CD4-positive, alpha-beta T cell treated with Interleukin-6 for 4 hours (primary cell): ENCODE measurements at places on chromosomes 3 and 15.

- no peak for DNase-seq
These were observed 170.4 kb downstream of the FHIT start for GRCh38 chr3:61080737-61081445.

DNA sequence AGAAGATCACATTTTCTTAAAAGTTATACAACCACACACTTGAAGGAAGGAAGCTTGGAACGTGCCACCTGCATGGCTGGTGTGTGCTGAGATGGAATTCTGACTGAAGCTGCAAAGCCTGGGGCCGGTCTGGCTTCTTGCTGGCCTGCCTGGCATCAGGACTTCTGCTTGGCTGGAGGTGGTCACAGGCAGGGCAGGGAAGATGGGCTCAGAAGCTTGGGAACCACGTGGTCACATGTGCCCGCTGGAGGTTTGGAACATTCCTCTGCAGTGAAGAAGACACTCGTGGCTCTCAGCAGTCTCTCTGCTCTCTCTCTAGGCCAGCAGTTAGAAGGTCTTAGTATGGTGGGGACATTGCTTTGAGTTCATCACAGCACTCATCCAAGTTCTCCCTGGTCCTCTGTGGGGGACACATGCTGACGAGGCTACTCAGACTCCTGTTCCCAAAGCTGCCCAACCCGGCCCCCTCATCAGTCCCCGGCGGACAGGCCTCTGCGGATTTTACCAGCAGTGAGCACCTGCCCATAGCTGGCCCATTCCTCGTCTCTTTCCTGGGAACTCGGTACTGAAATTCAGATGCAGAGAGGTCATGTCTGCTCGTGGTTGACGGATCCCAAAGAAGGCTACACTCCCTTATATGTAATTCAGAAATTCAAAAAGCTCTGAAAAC is 229.0 kb downstream of the ADAMTS17 start:
- no peak for DNase-seq

DNA sequence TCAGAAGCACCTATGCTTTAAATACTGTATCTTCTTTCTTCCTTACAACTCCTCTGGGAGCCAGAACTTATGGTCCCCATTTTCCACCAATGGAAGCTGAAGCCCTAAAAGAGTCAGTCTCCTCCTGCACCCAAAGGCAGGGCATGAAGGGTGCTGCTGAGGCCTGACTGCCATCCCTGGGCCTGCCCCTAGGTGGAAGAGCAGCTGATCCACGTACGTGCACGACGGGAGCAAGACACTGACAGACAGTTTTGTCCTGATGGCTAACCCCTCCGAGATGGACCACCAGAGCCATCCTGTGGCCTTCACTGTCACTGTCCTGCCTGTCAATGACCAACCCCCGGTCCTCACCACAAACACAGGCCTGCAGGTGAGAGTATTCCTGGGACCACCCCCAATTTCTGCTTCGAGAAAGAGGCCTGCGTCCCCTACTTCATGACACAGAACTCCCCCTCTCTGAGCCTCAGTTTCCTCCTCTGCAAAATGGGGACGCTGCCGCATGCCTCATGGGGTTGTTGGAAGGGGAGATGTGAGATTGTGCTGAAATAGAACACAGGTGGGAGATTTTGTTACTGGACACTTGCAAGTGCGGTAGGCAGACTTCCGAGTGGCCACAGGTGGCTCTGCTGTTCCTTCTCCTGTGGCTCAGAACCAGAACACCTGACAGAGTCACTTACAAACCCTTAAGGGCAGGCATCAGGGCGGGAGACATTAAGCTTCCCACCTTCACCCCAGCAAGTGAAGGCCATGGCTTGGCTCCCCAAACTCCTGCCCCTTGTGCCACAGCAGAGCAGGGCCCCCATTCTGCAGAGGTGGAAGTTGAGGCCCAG is 175.4 kb downstream of the TBC1D2B start:
- no peak for DNase-seq

GRCh38 chr3:142022381-142022780 is 127.0 kb downstream of the TFDP2 start:
- no peak for DNase-seq

GRCh38 chr3:87191175-87191574 is 35.9 kb upstream of the CHMP2B start:
- DNase-seq = no peak

DNA sequence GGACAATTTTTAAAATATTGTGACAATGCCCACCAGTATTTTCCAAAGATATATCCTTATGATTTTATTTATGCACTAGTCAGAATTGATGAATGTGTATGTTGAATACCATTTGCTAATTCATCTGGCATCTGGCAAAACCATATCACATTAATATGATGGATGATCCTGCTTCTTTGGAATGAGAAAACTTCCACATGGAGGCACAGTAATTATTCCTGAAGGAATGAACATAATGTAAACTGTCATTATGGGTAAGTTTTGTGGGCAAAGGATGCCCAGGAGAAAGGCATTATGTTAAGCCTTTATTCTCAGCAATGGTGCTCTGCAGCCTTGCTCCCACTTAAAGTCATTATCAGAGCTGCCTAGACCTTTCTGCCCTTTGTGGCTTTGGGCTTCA is 113.0 kb upstream of the MME start:
- DNase-seq = no peak

DNA sequence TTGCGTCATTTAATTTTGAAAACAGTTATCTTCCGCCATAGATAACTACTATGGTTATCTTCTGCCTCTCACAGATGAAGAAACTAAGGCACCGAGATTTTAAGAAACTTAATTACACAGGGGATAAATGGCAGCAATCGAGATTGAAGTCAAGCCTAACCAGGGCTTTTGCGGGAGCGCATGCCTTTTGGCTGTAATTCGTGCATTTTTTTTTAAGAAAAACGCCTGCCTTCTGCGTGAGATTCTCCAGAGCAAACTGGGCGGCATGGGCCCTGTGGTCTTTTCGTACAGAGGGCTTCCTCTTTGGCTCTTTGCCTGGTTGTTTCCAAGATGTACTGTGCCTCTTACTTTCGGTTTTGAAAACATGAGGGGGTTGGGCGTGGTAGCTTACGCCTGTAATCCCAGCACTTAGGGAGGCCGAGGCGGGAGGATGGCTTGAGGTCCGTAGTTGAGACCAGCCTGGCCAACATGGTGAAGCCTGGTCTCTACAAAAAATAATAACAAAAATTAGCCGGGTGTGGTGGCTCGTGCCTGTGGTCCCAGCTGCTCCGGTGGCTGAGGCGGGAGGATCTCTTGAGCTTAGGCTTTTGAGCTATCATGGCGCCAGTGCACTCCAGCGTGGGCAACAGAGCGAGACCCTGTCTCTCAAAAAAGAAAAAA is 1.2 kb downstream of the B2M start:
- peak; percentile 77 for DNase-seq

DNA sequence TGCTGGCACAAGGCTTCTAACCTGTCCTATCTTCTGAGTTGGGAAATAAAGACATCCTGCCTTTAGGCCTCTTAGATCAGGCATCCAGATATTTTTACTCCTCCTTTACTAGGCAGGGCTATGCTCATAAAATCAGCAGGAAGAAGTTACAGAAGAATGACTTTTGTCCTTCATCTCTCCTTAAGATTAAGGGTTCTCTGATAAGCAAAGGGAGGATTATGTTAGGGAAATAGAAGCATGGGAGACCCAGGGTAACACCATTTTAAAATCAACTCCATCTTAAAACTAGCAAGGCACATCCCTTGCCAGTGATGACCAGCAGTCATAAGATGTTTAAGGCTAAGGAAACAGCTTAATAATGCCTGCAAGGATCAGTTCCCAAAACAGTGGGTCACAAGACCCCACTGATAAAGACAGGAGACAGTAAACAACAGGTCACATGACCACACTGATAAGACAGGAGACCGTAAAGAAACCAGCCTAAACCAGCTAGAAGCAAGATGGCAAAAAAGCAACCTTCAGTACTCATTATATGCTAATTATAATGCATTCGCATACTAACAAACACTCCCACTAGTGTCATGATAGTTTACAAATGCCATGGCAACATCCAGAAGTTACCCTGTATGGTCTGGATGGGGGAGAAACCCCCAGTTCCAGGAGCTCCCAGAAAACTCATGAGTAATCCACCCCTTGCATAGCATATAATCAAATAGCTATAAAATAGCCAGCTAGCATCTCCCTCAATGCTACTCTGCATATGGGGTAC is 14.5 kb upstream of the EHHADH start:
- DNase-seq = no peak

GRCh38 chr3:46974421-46975171 is 1.9 kb downstream of the CCDC12 start:
- DNase-seq = no peak

DNA sequence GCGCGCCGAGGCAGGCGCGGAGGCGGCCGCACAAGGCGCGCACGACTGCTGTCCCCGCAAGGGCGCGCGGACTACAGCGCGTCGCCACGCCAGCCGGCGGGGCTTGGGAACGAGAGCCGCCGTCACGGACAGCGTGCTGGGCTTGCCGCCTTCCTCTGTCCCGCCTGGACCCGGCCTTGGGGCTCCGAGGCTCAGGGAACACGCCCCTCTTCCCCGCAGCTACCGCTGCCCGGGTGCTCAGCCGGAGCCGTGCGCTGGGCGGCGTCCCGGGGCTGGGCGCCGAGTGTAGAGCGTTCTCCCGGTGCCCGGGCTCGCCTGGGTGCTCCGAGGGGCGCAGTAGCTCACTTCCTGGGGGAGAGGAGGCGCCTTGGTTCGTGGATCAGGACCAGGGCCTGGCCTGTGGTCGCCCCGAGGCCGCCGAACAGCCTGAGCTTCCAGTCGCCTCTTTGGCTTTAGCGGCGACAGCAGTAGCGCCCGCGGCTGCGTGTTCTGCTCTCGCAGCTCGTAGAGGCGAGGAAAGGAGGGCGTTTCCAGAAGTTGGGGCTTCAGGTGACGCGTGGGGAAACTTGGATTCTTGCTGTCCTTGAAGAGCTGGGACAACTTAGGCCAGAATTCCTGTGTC is 226.7 kb upstream of the C2CD4B start:
- DNase-seq = peak; percentile 13

DNA sequence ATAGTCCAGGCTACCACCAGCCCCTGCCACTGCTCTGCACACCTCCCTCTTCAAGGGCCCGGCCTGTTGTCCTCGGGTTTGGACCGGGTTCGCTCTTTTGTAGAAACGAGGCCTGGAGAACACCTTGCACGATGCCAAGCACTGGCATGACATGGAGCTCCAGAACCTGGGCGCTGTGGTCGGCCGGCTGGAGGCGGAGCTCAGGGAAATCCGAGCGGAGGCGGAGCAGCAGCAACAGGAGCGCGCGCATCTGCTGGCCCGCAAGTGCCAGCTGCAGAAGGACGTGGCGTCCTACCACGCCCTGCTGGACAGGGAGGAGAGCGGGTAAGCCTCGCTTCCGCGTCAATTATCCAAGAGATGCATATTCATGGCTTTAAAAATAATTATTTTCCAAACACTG is 72.4 kb downstream of the BFSP2 start:
- DNase-seq = no peak

DNA sequence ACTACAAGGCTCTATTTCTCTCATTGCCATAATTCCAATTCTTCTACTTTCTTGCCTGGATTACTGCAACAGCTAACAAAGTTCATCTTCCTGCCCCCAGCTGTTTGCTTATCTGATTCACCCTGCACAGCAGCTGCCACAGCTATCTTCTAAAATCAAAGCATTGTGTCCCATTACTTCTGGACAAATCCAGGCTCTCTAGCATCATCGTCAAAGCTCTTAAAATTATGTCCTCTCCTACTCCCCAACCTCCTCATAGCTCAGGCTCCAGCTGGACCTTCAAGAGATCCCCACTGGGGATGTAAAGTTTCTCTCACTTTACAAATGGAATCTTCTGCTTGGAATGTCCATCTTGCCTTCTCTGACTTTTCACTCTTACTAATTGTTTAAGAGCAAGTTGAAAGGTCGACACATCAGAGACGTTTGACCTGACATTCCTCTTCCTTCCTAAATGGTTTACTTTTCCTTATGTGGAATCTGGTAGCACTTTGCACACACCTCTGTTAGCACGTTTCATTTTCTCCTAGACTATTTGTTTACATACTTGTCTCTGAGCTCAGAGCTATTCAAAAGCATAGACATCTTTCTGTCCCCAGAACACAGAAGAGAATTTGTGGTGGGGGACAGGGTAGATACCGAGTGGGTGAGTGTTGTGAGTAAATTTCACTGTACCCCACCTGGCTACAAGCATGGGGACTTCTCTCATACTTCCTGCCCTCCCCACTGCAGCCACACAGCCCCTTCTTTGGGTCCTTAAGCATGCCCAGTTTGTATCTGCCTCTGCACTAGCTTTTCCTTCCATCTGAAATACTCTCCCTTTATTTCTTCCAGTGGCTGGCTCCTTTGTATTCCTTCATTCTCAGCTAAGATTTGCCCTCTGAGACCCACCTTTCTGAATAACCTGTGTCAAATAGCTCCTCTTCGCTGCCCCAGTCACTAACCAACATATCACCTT is 77.9 kb downstream of the SERPINI1 start:
- DNase-seq = no peak

GRCh38 chr3:58580826-58581327 is 3.7 kb upstream of the FAM107A start:
- DNase-seq = no peak

GRCh38 chr15:52503788-52504496 is 24.7 kb downstream of the MYO5A start:
- DNase-seq = no peak

DNA sequence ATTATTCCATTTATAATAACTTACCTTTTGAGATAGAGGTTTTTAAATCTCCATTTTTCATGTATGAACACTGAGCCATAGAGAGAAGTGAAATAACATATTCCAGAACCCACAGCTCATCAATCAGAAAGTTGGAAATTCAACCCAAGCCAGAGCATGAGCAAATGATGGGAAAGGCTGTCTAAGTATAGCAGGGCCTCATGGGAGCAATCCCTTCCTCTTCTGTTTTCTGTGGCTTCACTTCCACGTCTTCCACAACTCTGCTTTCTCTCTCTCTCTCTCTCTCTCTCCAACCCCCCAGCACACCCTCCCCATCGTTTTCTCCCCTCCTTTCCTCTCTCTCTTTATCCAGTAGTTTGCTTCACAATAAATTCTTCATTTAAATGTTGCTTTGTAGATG is 14.8 kb upstream of the IL1RAP start:
- no peak for DNase-seq

- no peak for DNase-seq
These were observed 107.0 kb downstream of the ALCAM start for GRCh38 chr3:105473521-105474223.

DNA sequence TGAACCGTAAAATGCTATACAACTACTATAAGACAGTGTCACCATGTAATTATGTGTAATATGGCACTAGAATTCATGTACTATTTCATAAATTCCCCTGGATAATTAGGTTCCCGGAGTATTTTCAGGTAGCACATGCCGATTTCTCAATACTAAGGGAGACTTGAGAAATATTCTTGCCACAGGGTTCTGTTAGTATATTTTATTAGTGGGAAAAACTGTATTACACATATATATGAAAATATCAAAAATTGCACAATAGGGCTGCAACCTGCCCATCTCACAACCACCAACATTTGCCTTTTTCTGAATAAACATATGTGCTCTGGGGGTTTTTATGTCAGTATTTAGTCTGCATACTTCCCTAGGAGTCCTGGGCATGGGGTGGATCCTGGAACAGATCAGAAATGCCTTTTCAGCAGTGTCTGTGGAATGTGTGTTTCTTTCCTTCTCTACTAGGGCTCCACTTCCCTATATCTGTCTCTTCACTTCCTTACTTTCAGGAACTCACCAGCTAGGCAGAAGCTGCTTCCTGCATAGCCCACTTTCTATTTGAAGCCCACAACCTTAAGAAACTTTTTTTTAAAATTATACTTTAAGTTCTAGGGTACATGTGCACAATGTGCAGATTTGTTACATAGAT is 87.5 kb downstream of the RPL39L start:
- DNase-seq = no peak

- DNase-seq = no peak
These were observed 56.8 kb downstream of the SNRK start for GRCh38 chr3:43343185-43343584.
